HFFc6 (cell line): ENCODE measurements at places on chromosomes 2 and 18. TPM values are rescaled to one million over a fixed set of nuclear protein-coding genes. Genes with fewer than 3 reads are reported as not detected.

DNA sequence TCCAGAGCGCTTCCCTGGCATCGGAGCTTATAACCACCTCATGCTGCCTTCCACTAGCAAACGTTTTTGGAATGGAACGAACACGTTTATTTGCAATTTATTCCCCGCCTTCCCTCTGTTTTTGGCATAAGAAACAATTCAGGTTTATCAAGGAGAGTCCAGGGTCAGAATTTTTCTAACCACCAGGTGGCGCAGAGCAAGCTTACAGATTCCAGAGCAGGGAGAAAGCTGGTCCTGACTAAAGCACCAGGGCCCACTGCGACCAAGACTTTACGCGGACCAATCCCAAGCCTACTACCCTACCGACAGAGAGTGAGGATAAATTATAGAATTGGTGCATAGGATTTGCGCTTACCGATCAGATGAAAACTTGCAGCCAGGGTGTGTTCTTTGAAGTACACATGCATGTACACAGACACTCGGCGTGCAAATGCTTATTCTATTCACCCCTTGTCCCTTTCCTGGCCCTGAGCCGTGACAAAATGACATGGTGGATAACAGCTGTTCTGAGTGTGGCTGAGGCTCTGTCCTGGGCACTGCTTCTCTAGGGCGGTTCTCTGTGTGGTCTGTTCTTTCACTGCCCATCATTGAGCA is 34.7 kb downstream of the NAPG start:
- DNase-seq, result peak; percentile 53
- peak overlapping the region; percentile 27 for H3K4me3 ChIP-seq
- 0 out of 2 replicates have a peak overlapping the region, but pooled peaks have one; percentile 2 for H3K27ac ChIP-seq
- H3K27me3 ChIP-seq, result peaks cover 1% of the 10 kb centered on the region; the same call in 1 of the 2 replicates
- peaks cover 14% of the 10 kb centered on the region for H3K36me3 ChIP-seq
- peaks cover 15% of the 10 kb centered on the region; the same call in 1 of the 2 replicates for H3K4me1 ChIP-seq

DNA sequence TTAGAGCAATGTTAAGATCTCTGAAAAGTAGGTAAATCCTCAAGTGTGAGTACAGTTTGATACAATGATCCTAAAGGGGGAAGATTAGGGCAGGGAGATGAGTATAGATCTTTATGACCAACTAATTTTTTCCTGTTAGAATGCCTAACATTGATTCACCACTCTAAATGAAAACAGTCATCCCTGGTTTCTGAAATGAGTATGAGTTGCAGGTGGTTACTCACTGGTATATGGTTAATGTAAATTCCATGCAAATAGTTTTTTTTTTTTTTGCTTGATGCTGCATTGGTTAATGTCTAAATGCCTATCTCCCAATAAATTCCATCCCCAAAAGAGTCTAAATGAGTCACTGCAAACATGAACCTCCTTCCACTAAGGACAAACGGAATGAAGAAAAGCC is 55.0 kb upstream of the SERPINB2 start:
- H3K36me3 ChIP-seq, result peaks cover 33% of the 10 kb centered on the region
- H3K4me3 ChIP-seq, result peak overlapping the region; percentile 70
- DNase-seq, result peak; percentile 88
- H3K27me3 ChIP-seq, result no peaks in the 10 kb centered on the region; the same call in none of the 2 replicates
- H3K27ac ChIP-seq, result peak overlapping the region; percentile 96

GRCh38 chr2:98085649-98086048 is 1.3 kb upstream of the VWA3B start:
- no peaks in the 10 kb centered on the region for H3K36me3 ChIP-seq
- H3K27ac ChIP-seq, result no peak overlapping the region
- peaks cover 6% of the 10 kb centered on the region for H3K4me1 ChIP-seq
- DNase-seq, result no peak
- H3K4me3 ChIP-seq, result no peak overlapping the region
- H3K27me3 ChIP-seq, result peaks cover 34% of the 10 kb centered on the region

DNA sequence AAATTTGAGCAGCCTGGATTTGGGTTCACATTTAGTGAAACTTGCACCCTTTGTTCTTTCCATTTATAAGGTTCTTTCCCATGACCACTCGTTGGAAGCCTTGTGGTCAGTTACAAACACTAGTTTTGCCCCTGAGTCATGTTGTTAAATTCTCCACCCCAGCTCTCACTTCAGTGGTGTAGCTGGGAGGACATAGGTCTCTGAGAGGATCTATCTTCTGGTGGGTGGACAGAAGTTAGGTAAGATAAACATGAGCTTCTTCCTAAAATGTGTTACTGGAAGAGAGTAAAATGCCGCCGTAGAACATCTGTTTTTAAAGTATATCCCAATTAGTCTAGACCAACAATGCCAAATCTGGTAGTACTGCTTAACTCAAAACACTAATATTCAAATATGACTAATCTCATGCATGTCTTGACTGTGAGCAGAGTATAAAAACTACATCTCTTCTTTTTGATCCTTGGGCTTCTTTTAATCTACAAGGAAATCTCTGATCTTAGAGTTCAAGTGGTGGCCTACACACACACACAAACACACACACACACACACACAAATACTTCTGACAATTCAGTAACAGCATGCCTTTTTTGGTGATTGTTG is 162.6 kb upstream of the FN1 start:
- DNase-seq, result peak; percentile 68
- H3K27ac ChIP-seq, result peak overlapping the region; percentile 69
- peaks cover 8% of the 10 kb centered on the region for H3K36me3 ChIP-seq
- H3K27me3 ChIP-seq, result peaks cover 3% of the 10 kb centered on the region; the same call in 1 of the 2 replicates
- peak overlapping the region; percentile 45 for H3K4me3 ChIP-seq

GRCh38 chr2:239444626-239445577 is 44.1 kb upstream of the HDAC4 start:
- peak; percentile 8 for DNase-seq
- H3K27ac ChIP-seq, result no peak overlapping the region
- H3K4me3 ChIP-seq, result 0 out of 2 replicates have a peak overlapping the region, but pooled peaks have one; percentile 6
- peaks cover 30% of the 10 kb centered on the region for H3K27me3 ChIP-seq
- H3K36me3 ChIP-seq, result no peaks in the 10 kb centered on the region

DNA sequence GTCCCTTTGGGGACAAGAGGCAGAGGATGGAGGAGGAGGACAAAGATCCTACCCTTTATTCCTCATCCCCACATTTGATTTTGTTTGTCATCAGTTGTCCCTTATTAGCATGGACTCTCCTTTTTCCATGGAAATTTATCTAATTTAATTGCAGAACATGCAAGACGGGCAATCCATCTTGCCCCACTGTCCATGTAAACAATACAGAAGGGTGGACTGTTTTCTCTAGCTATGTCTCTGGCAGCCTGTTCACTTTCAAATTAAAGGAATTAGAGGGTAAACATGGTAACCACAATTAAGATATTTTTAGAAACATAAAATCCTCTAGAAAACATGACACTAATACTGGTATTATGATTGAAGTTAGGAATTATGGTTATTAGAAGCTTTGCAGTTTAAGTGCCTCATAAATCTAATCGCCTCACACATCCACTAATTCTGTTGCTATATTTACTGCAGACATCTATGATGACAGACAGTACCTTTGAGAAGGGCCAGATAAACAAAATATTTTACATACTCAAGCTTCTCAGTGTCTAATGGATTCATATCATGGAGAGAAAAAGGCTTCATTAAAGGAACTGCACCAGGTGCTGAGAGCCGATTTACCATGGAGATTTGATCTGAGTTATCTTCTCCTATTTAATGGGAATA is 215.5 kb downstream of the LNPK start:
- DNase-seq, result no peak
- no peak overlapping the region for H3K27ac ChIP-seq
- H3K27me3 ChIP-seq, result peaks cover 2% of the 10 kb centered on the region

GRCh38 chr18:51132256-51132935 is 65.1 kb downstream of the MEX3C start:
- no peak overlapping the region for H3K4me3 ChIP-seq
- H3K27me3 ChIP-seq, result 0 out of 2 replicates have a peak, but pooled peaks cover 2% of the 10 kb centered on the region
- peaks cover 26% of the 10 kb centered on the region for H3K4me1 ChIP-seq

- no peak overlapping the region for H3K4me3 ChIP-seq
- H3K36me3 ChIP-seq, result peaks cover 28% of the 10 kb centered on the region
- no peaks in the 10 kb centered on the region; the same call in 1 of the 2 replicates for H3K4me1 ChIP-seq
These were observed 49.6 kb downstream of the ZCCHC2 start for GRCh38 chr18:62572456-62572855.

- peak; percentile 54 for DNase-seq
- peaks cover 42% of the 10 kb centered on the region for H3K36me3 ChIP-seq
- peak overlapping the region; percentile 67 for H3K27ac ChIP-seq
- peak overlapping the region; percentile 67 for H3K4me3 ChIP-seq
- H3K4me1 ChIP-seq, result peaks cover 74% of the 10 kb centered on the region
- H3K27me3 ChIP-seq, result no peaks in the 10 kb centered on the region
These were observed 79.8 kb downstream of the XRCC5 start for GRCh38 chr2:216188956-216189355.

GRCh38 chr2:173644146-173644545 is 289.5 kb downstream of the CDCA7 start:
- peaks cover 4% of the 10 kb centered on the region; the same call in 1 of the 2 replicates for H3K27me3 ChIP-seq
- no peaks in the 10 kb centered on the region for H3K36me3 ChIP-seq
- no peak overlapping the region for H3K27ac ChIP-seq
- H3K4me1 ChIP-seq, result peaks cover 17% of the 10 kb centered on the region
- no peak overlapping the region for H3K4me3 ChIP-seq

DNA sequence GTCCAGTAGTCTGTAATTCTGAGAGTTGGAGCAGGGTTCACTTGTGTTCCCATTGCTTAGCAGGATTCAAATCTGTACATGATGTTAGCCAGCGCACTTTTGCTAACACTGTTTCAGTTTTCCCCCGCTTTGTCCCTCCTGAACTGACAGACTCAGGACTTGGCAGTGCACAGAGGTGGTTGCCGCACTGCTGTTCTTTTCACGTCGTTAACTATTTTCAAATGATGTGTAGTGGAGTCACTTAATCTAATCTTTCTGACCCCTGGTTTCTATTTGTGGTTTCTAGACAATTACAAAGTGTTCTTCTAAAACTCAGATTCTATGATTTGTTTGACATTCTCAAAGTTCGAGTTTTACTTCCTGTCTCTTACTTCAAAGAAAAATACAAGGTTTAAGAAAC is 234.5 kb downstream of the RBM43 start:
- no peak overlapping the region for H3K27ac ChIP-seq
- H3K36me3 ChIP-seq, result no peaks in the 10 kb centered on the region
- DNase-seq, result no peak
- H3K4me1 ChIP-seq, result peaks cover 27% of the 10 kb centered on the region
- peaks cover 5% of the 10 kb centered on the region; the same call in 1 of the 2 replicates for H3K27me3 ChIP-seq

DNA sequence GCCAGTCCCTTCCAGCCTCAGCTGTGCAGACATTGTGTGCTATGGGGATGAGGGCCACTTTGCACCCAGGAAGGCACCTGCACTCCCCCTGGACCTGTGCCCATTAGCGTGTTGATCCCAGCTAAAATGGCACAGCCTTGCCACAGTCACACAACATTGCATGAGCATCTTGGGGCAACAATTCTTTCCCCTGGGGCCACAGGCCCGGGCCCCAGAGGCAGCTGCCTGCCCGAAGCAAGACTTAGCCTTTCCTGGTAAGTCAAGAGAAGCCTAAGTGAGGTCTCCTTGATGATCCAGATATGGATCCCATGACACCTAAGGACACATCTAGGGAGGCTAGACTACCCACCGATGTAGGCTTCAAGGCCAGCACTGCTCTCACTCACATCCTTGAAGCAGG is 202.1 kb downstream of the BCL11A start:
- no peak for DNase-seq
- no peaks in the 10 kb centered on the region for H3K36me3 ChIP-seq
- H3K27me3 ChIP-seq, result peaks cover 12% of the 10 kb centered on the region
- H3K27ac ChIP-seq, result no peak overlapping the region
- no peaks in the 10 kb centered on the region for H3K4me1 ChIP-seq
- H3K4me3 ChIP-seq, result no peak overlapping the region

GRCh38 chr18:64850791-64851190 is 701.9 kb upstream of the LINC00305 start:
- DNase-seq, result no peak
- H3K27ac ChIP-seq, result no peak overlapping the region
- H3K4me3 ChIP-seq, result no peak overlapping the region
- H3K4me1 ChIP-seq, result no peaks in the 10 kb centered on the region
- H3K36me3 ChIP-seq, result no peaks in the 10 kb centered on the region; the same call in 1 of the 2 replicates

DNA sequence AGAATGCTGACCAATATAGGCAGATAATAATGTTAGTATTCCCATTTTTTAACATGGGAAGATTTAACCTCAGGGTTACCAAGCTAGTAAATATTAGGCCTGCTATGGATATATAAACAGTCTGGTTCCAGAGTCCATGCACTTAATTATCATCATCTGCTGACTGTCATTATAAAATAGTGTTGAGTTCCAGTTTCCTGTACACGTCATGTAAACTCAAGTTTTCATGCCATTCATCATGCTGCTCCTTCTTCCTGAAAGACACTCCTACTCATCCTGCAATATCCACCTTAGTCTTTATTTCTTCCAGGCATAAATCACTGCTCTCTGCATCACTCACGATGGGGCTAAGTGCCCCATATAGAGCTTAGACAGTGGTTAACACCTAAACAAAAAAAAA is 420.8 kb upstream of the SPHKAP start:
- peaks cover 1% of the 10 kb centered on the region; the same call in 1 of the 2 replicates for H3K27me3 ChIP-seq
- H3K36me3 ChIP-seq, result peaks cover 7% of the 10 kb centered on the region; the same call in 1 of the 2 replicates
- DNase-seq, result peak; percentile 79
- H3K27ac ChIP-seq, result peak overlapping the region; percentile 95
- H3K4me1 ChIP-seq, result peaks cover 48% of the 10 kb centered on the region

- no peak overlapping the region for H3K27ac ChIP-seq
- no peaks in the 10 kb centered on the region; the same call in 1 of the 2 replicates for H3K36me3 ChIP-seq
- DNase-seq, result no peak
- no peak overlapping the region for H3K4me3 ChIP-seq
- no peaks in the 10 kb centered on the region for H3K27me3 ChIP-seq
These were observed 163.4 kb downstream of the MYCN start for GRCh38 chr2:16103614-16104314.

DNA sequence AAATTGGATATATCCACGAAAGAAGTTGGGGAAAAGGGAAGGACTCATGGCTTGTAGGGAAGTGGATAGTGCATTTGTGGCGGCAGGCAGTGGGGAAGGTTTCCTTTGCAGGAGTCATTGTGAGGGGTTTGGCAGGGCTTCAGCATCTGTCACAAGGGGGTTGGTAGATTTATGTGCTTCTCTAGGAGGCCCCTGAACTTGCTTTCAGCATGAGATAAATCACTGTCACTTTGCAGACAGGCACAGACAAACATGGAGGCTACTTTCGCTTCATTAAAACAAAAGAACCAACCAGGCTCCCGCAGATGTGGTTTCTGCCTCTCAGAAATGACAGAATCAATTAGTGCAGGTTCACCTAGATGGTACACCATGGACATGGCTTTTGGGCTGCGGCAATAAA is 340.7 kb downstream of the TGIF1 start:
- peaks cover 6% of the 10 kb centered on the region; the same call in 1 of the 2 replicates for H3K36me3 ChIP-seq
- DNase-seq, result no peak
- H3K4me1 ChIP-seq, result peaks cover 47% of the 10 kb centered on the region
- H3K27me3 ChIP-seq, result no peaks in the 10 kb centered on the region; the same call in none of the 2 replicates
- no peak overlapping the region for H3K4me3 ChIP-seq

- H3K4me1 ChIP-seq, result no peaks in the 10 kb centered on the region; the same call in 1 of the 2 replicates
- no peak for DNase-seq
- H3K36me3 ChIP-seq, result no peaks in the 10 kb centered on the region
- no peak overlapping the region for H3K27ac ChIP-seq
- H3K4me3 ChIP-seq, result peak overlapping the region; percentile 6; the same call in 1 of the 2 replicates
These were observed 23.3 kb downstream of the MAP3K19 start for GRCh38 chr2:135023886-135024485.

GRCh38 chr2:168639441-168639898 is 163.0 kb upstream of the NOSTRIN start:
- no peaks in the 10 kb centered on the region for H3K36me3 ChIP-seq
- peak overlapping the region; percentile 54 for H3K4me3 ChIP-seq
- H3K27ac ChIP-seq, result peak overlapping the region; percentile 68

Gene IFIH1
- total RNA-seq, result 1.1 and 1.7 TPM in 2 replicates

Gene UGT1A3
- not detected in 3 replicates for total RNA-seq

Gene TTR
- total RNA-seq, result not detected in 3 replicates

Gene PROC
- not detected in 3 replicates for total RNA-seq

Gene CCDC121
- 0.56 to 0.81 TPM (median 0.72 TPM) in 3 replicates for total RNA-seq

Gene SPATA3
- total RNA-seq, result not detected in 3 replicates

Gene MATN3
- 0.81 to 1.5 TPM (median 1.1 TPM) in 3 replicates for total RNA-seq
